ENCODE measurements at places on chromosomes 16 and 17. TPM values are rescaled to one million over a fixed set of nuclear protein-coding genes. Genes with fewer than 3 reads are reported as not detected.

DNA sequence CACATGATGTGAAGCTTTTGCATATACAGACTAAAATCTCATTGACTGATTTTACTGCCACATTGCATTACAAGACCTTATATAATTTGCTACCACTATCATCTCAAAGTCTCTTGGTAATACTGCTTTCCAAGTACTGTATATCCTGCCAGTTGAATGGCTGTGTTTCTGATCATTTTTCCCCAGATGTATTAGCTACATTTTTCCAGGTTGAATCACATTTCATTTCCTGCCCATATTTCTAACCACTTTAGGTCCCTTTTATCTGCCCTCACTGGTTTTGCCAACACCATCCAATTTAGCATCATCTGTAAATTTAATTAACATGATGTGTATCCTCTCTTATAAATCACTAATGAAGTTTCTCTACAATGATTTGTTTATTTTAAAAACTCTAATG lies 365.7 kb upstream of the PMFBP1 start:
- no peaks in the 10 kb centered on the region for H3K36me3 ChIP-seq
- H3K27me3 ChIP-seq, result no peaks in the 10 kb centered on the region
- H3K4me3 ChIP-seq, result no peak overlapping the region
- no peak for DNase-seq
- no peak overlapping the region for H3K27ac ChIP-seq

- H3K4me1 ChIP-seq, result peaks cover 42% of the 10 kb centered on the region
- DNase-seq, result peak; percentile 96
- H3K27ac ChIP-seq, result peak overlapping the region; percentile 82
- no peaks in the 10 kb centered on the region for H3K27me3 ChIP-seq
- no peaks in the 10 kb centered on the region for H3K36me3 ChIP-seq
Observed at GRCh38 chr17:82297714-82298537, 19.5 kb downstream of the CD7 start.

DNA sequence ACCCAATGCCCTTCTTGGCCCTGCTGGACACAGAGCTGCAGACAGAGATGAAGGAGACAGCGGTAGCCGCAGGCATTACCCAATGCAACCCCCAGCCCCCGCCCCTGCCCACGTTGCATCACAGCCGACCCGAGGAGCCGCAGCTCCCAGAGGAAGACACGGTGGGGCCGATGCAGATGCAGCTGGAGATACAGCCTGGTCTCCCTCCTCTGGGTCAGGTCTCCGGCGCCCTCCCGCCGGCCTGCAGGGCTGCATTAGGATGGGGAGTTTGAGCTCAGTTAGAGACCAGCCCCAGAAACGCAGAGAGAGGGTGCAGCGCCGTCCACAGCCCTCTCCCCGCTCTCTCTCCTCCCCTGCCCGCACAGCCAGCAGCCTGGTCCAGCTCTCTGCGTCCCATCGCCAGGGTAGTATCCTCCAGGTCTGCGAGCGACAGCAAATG lies 19.4 kb upstream of the UBE2I start:
- no peaks in the 10 kb centered on the region for H3K36me3 ChIP-seq
- H3K27ac ChIP-seq, result no peak overlapping the region
- H3K4me1 ChIP-seq, result no peaks in the 10 kb centered on the region
- DNase-seq, result no peak

GRCh38 chr16:17324451-17324850 lies 146.3 kb downstream of the XYLT1 start:
- no peak overlapping the region for H3K27ac ChIP-seq
- no peaks in the 10 kb centered on the region for H3K36me3 ChIP-seq
- no peak overlapping the region for H3K4me3 ChIP-seq
- H3K4me1 ChIP-seq, result peaks cover 11% of the 10 kb centered on the region

- H3K27ac ChIP-seq, result no peak overlapping the region
- no peaks in the 10 kb centered on the region for H3K27me3 ChIP-seq
- DNase-seq, result no peak
- peaks cover 16% of the 10 kb centered on the region for H3K4me1 ChIP-seq
Observed at GRCh38 chr16:89695875-89696669, 5.4 kb downstream of the SPATA2L start.

- H3K27ac ChIP-seq, result peak overlapping the region; percentile 97
- no peaks in the 10 kb centered on the region for H3K36me3 ChIP-seq
- no peaks in the 10 kb centered on the region for H3K4me1 ChIP-seq
- H3K4me3 ChIP-seq, result peak overlapping the region; percentile 67
- no peak for DNase-seq
Observed at GRCh38 chr17:17783116-17783824, 53.5 kb downstream of the SREBF1 start.

GRCh38 chr16:50591800-50592771 lies 43.9 kb downstream of the NKD1 start:
- peak; percentile 67 for DNase-seq
- no peaks in the 10 kb centered on the region for H3K36me3 ChIP-seq
- no peaks in the 10 kb centered on the region for H3K27me3 ChIP-seq
- no peak overlapping the region for H3K27ac ChIP-seq
- H3K4me3 ChIP-seq, result no peak overlapping the region

DNA sequence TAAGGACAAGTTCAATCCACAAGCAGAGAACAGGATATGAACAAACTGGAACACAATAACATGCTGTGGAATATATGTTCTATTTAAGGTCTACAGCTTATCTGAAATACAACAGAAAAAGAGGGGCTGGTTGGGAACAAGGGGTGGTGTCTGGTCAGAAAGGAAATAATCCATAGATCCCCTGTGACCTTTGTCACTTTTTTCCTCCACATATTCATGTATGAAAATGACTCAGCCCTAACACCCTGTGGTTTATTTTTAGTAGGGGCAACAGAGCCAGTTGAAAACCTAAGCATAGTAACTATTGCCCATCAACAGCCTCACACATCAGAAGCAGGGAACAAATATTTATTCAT lies 12.3 kb upstream of the SPAG9 start:
- H3K27me3 ChIP-seq, result no peaks in the 10 kb centered on the region
- H3K36me3 ChIP-seq, result no peaks in the 10 kb centered on the region
- peak overlapping the region; percentile 73 for H3K27ac ChIP-seq
- DNase-seq, result no peak
- no peak overlapping the region for H3K4me3 ChIP-seq

DNA sequence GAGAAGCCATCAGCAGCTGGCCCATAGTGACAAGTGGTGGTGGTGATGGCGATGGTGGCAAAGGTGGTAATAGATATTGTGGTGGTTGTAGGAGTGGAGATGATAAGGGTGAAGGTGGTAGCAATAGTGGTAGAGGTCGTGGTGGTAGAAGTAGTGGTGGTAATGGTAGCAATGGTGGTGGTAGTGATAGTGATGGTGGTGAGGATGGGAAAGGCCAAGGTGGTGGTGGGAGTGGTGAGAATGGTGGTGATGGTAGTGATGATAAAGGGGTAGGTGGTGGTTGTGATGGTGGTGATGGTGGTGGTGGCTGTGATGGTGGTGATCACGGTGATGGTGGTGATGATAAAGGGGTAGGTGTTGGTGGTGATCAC lies 13.1 kb downstream of the CDH5 start:
- H3K27me3 ChIP-seq, result no peaks in the 10 kb centered on the region
- peaks cover 21% of the 10 kb centered on the region for H3K4me1 ChIP-seq
- no peak for DNase-seq
- no peak overlapping the region for H3K4me3 ChIP-seq
- H3K36me3 ChIP-seq, result peaks cover 3% of the 10 kb centered on the region

GRCh38 chr16:74460542-74460941 lies 39.3 kb upstream of the CLEC18B start:
- no peaks in the 10 kb centered on the region for H3K4me1 ChIP-seq
- H3K27ac ChIP-seq, result no peak overlapping the region
- peaks cover 96% of the 10 kb centered on the region for H3K36me3 ChIP-seq
- H3K4me3 ChIP-seq, result no peak overlapping the region
- no peak for DNase-seq

DNA sequence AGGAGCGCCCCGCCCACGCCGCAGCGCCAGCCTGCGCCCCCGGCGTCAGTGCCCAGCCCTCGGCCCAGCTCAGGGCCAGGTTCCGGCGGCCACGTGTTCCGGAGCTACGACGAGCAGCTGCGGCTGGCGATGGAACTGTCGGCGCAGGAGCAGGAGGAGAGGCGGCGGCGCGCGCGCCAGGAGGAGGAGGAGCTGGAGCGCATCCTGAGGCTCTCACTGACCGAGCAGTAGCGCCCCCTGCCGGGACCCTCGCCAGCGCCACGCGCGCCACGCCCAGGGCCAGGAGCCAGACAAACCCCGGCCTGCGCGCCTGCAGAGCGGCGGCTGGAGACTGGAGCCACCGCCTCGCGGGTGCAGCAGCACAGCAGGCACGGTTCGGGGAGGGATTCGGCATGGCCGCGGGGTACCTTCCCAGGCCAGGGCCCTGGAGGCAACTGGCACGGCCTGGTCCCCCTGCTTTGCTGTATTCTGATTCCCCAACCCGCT lies 9.3 kb downstream of the CORO6 start:
- H3K27me3 ChIP-seq, result no peaks in the 10 kb centered on the region
- H3K27ac ChIP-seq, result peak overlapping the region; percentile 12
- H3K4me1 ChIP-seq, result peaks cover 60% of the 10 kb centered on the region
- H3K4me3 ChIP-seq, result peak overlapping the region; percentile 16
- no peaks in the 10 kb centered on the region for H3K36me3 ChIP-seq
- DNase-seq, result peak; percentile 95

The NKIRAS2 gene
- 64.8 TPM for total RNA-seq

The EXOSC6 gene
- total RNA-seq, result 11.2 TPM

The CDR2L gene
- total RNA-seq, result 13.6 TPM

All from right atrium auricular region (tissue), 2 donors.